ENCODE measurements at places on chromosomes 5 and 9.

DNA sequence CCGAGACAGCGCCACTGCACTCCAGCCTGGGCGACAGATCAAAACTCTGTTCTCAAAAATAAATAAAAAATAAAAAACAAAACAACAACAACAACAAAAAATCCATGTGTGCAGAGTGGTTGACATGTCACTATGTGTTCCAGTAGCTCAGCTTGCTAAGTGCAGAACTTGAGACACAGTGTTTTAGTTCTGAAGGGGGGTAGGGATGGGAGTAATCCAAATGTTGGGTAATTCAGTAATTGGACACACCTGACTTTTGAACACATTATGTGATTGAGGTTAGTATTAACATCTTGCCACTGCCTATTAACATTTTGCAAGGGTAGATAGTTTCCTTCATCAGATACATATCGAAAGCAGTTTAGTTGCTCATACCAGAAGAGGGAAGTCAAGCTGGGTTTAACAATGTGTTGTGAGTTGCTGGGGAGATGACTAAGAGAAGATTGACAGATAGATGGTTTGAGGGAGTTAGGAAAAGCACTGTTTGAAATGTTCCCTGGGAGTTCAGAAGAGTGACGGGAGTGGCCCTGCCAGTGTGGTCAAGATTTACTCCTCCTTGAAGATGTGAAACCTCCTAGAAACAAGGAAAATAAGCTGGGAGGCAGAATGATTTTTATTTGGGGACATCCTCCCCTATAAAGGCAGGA lies 928 bp downstream of the HACD4 start:
- DNase-seq = peak; percentile 72

GRCh38 chr5:584846-585245 lies 27.3 kb upstream of the CEP72 start:
- no peak for DNase-seq

GRCh38 chr5:135102716-135103574 lies 68.9 kb upstream of the PITX1 start:
- no peak for DNase-seq

GRCh38 chr9:79551994-79552393 lies 19.8 kb upstream of the TLE4 start:
- no peak for DNase-seq

GRCh38 chr5:169128679-169129078 lies 172.3 kb downstream of the SLIT3 start:
- no peak for DNase-seq

GRCh38 chr5:150278916-150279315 lies 10.7 kb downstream of the CAMK2A start:
- DNase-seq = peak; percentile 92

DNA sequence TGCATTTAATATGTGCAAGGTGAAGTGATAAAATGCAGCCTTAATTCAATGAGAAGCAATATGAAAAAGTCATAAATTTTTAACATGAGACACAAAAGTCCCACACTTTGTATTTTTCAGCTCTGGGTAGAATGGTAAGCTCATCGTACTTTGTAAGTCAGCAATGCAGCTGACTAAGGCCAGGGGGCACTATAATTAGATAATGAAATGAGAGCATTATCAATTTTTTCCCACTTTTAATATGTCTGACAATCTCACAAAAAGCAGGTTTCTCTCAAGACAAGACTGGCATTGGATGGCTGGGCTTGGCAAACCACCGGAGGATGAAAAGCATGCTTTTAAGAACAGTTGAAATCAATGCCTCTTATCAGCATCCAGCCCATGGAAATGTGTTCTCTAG lies 162.8 kb downstream of the FAM174A start:
- DNase-seq = no peak

GRCh38 chr9:95953986-95954385 lies 78.5 kb downstream of the ERCC6L2 start:
- no peak for DNase-seq

DNA sequence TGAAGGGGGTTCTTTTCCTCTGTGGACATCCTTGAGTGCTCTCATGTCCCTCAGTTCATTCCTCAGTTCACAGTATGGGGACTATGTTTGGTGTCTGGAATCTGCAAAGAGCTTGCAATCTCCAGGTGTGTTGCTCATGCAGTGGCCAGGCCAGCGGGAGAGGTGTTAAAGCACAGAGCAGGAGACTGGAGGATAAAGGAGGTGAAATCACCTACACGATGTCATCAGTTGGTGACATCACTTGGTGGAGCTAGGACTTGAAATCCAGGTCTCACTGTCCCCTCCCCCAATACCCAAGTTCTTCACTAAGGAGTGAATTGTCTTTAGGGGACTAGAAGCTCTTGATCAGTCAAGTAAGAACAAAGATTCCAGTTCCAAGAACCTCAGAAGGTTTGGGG lies 197.3 kb upstream of the ZNF618 start:
- no peak for DNase-seq

- DNase-seq = no peak
These were observed 145.9 kb downstream of the ROR2 start for GRCh38 chr9:91803970-91804752.
